GM12878 (cell line): ENCODE measurements at places on chromosomes 12 and 14. TPM values are rescaled to one million over a fixed set of nuclear protein-coding genes. Genes with fewer than 3 reads are reported as not detected.

DNA sequence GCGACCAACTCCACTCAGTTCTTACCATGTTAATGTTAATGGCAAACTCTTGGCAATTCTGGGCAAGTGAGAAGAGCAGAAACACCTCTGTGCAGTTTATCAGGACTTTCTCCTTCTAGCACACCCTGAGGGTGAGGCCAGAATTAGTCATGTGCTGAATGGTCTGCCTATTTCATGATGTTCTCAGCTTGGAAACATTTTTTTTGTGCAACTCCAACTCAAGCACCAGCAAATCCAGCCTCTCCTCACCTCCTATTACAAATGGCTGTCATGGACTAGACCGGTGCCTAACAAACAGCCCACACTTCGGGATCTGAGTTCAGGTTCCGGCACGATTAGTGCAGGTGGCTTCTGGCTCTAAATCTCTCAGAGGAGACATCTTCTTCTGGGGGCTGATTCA lies 246.0 kb downstream of the ZFP36L1 start:
- DNase-seq, result no peak

The TPPP2 gene
- not detected in 2 replicates for total RNA-seq

DNA sequence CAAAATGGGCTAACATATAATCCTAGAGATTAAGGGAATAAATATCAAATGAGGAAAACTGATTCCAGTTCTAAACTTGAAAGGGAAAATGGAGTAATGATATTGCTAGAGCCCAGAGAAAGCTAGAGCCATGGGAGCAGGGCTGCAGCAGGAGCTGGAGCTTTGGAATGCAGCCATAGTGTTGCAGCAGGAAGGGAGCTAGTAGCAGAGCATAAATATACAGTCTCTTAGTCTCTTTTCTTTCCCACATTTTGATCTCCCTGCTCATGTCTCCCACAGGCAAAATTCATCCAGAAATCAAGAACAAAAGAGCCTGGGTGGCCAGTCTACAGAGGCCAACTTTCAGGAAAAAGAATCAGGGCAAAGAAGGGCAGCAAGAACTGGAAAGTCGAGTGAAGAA lies 253.7 kb downstream of the ATXN7L3B start:
- no peak for DNase-seq

The CPNE8 gene
- total RNA-seq, result 17.0 and 18.8 TPM in 2 replicates

DNA sequence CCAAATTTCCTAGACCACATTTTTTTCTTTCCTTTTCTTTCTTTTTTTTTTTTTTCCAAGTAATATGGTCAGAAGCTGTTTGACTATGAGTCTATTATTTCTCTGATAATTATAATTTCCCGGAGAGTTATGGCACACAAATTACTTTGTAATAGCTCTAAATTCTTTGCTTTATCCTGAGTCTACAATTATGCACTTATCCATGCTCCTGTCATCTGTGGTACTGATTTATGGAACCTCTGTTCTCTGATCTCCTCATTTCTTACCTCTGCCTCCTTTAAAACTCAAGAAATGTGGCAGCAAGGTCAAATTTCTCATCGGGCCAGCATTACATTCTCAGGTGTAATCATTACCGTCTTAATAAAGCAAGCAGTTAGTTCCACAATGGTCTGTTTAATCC lies 282.1 kb downstream of the PAWR start:
- no peak for DNase-seq

DNA sequence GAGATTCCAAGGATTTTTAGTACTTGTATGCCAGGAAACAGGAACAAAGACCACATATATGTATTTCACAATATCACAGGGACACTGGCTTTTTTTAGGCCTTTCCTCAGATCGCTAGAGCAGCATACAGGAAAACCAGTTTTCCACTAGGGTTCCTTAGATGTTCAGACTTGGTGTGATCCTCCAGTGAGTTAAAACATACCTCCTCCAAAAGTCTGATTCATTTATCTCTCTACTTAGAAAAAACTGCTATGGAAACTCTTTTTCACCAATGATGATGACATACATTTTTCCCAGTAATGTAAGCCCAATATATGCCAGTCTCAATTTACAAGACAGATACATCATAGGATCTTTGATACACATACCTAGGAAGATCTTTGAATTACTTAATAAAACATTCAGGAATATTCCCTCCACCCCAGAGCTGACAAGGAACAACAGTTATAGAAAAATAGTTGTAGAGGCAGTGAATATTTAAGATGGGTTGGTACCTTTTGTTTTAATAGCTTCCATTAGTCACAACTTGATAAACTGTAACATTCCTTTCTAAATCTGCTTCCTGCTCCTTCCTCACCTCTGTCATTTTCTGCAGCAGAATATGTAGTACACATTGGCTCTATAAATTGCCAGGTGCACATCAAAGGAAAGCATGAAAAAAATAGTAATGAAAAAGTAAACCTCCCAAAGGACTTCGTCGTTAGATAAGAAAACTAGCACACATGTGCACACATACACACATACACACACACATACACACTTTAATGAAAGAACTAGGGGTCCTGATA lies 27.5 kb downstream of the BCAT1 start:
- DNase-seq, result no peak

The PLEKHD1 gene
- total RNA-seq, result 0.08 TPM in 1 of 2 replicates, not detected in the other

DNA sequence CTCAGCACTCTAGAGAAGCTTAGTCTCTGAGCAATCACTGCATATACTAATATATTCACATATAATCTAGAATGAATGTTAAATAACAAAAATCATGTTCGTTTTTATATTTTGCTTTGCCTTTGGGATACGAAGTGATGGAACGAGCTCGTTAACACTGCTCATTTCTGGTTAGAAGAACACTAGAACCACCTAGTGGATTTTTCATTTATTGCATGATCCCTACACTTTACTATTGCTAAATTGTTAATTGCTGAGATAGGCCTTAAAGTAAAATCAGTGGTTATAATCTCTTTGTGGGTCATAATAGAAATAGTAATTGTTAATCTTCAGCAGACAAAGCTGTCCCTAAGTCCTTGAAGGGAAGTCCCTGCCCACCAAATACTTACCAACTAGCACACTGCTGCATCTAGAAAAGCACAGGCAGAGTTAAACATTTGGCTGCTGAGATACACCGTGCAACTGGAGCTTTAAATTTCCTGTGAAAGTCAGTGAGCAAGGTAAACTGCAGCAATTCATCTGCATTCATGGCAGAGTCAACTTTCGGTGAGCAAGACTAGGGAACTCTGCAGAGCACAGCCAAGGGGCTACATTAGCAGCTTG lies 353.7 kb downstream of the APAF1 start:
- no peak for DNase-seq

DNA sequence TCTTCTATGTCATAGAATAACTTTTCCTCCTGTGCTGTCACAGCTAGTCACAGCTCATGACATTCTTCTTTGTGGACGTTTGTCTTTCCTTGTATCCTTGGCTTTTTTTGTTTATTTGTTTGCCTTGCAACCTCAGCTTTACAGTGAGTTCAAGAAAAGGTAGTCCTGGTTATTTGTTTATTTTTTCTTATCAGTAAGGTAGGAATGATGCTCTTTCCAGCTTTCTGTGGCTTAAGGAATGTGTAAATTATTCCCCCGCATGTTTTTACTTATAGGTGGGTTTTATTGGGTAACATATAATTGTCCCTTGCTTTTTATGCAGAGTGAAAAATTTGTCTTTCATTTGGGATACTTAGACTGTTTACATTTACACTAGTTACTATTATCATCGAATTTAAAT lies 1673.6 kb upstream of the FLRT2 start:
- DNase-seq, result no peak

The CLEC4C gene
- total RNA-seq, result 3.7 and 3.8 TPM in 2 replicates

GRCh38 chr12:128968668-128969067 lies 115.4 kb downstream of the GLT1D1 start:
- no peak for DNase-seq

DNA sequence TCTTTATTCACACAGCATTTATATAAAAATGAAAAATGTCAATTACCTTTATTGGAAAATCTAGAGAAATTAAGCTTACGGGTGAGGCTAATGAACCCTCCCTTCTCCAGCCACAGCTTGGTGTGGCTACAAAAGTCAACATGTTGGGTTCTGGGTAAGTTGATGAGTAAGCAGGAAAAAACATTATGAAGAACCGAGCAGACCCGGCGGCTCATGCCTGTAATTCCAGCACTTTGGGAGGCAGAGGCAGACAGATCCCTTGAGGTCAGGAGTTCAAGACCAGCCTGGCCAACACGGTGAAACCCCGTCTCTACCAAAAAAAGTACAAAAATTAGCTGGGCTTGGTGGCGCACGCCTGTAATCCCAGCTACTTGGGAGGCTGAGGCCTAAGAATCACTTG lies 10.9 kb downstream of the NAA25 start:
- no peak for DNase-seq

GRCh38 chr14:68822926-68823325 lies 30.1 kb upstream of the ZFP36L1 start:
- DNase-seq, result no peak

The PPP4R4 gene
- 0.13 TPM in 1 of 2 replicates, not detected in the other for total RNA-seq

DNA sequence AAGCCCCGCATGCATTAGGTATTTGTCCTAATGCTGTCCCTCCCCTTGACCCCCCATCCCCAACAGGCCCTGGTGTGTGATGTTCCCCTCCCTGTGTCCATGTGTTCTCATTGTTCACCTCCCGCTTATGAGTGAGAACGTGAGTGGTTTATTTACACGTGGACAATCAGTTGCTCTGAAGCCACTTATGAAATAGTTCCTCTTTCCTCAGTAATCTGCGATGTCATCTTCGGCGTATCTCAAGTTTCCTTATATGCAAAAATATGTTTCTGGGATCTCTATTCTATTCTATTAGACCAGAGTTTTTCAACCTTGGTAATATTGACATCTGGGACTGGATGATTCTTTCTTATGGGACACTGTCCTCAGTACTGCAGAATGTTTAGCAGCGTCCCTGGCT lies 56.0 kb upstream of the DCD start:
- no peak for DNase-seq

DNA sequence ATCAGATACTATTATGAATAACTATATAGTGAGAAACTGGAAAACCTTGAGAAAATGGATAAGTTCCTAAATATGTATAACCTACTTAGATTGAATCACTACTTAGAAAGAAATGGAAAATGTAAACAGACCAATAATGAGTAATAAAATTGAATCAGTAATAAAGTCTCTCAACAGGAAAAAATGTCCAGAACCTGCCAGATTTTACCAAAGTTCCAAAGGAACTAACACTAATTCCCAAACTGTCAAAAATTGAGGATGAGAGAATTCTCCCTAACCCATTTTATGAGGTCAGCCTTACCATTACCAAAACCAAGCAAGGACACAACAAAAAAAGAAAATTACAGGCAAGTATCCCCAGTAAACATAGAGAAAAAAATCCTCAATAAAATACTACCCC lies 272.0 kb downstream of the RPAP3 start:
- no peak for DNase-seq

DNA sequence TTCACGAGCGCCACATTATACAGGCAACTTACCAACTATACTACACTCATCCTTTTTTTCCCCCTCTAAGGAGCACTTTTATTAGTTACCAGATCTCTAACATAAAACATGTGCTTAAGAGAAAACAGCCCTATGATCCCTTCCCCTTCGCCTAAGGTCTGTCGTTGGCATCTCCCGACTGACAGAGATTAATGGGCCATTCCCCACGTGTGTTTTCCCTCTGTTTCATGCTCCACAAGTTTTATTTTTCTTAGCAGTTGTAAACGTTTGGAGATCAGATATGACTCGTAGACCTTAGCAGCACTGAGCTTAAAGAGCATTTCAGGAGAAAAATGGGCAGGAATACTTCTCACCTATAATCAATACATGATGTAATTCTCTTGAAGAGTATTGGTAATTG lies 51.4 kb upstream of the FZD10 start:
- DNase-seq, result no peak
